GM23248 (cell line): ENCODE measurements at places on chromosomes 5 and 9.

DNA sequence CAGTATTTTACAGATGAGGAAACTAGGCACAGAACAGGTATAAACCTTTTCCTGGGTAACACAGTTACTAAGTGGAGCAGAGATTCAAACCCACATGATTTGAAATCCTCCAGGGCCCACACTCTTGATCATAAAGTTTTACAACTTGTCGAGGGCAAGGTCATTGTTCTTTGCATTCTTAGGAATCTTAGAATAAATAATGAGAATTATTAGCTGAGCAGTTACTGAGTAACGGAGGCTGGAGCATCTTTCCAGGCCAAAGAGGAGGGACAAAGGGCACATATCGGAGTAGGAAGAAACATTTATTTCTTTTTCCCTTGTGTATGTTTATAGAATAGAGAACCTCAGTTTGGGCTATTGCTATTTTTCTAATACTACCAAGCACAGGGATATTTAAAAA lies 27.1 kb upstream of the F2R start:
- peak; percentile 49 for DNase-seq

DNA sequence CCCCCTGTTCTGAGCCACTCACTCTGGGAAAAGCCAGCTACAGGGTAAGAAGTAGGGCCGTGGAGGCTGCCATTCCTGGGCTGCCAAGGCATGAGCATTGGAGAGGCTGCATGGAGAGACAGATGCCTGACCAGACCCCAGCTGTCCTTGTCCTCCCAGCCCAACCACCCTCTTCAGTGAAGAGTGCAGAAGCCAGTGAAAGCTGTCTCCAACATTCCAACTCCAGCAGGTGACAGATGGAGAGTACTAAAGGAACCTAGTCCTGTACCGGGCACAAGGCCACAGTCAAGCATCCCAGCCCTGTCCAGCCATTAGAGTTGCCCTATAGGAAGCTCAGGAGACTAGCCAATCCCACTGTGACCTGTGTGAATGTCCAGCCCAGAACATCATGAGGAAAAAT lies 165.1 kb downstream of the DIRAS2 start:
- DNase-seq: no peak

DNA sequence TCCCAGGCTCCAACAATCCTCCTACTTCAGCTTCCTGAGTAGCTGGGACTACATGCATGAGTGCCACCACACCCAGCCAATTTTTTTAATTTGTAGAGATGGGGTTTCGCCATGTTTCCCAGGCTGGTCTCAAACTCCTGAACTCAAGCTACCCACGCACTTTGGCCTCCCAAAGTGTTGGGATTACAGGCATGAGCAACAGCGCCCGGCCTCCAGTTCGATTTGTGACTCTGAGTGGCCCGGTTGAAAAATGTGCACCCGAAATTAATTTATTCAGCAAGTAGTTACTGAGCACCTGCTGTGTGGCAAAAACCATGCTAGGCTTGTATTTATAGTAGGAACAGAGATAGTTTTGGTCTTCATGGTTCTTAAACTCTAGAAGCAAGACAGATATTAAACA lies 58.3 kb downstream of the MVB12B start:
- DNase-seq: no peak

GRCh38 chr5:125499636-125500332 lies 753.3 kb upstream of the ZNF608 start:
- no peak for DNase-seq

DNA sequence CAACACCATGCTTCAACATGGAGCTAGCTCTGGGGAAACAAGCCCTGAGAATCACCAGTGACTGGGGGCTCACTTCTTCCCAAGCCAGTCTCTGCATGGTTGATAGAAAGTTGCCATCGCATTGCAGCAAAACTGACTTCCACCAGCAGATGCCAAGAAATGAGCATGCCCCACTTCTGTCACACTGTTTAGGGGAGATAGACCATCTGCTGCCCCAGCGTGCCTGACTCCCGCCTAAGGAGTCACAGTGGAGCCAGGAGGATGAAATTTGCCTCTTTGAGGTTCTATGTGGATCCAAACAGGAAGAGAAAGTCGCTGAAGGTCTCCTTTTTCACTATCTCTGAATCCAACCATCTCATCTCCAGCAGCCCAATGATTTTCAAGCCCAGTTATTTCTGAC lies 116.7 kb upstream of the SLIT3 start:
- DNase-seq: no peak

DNA sequence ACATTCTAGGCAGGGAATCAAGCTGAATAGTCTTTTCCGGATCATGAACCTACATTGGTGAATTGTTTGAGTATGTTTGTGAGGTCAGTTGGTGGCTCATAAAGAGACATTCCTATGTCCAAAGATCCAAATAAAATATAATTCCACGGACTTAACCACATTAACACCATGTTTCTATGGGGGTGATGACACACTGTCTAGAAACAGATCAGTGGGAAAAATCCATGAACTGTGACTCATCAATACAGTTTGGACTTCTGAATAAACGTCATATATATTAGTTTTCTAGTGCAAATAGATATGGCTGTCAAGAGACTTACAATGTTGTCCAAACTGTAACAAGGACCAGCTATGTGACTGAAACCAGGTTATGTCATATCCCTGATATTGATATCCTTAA lies 509.9 kb upstream of the TYRP1 start:
- DNase-seq: no peak

DNA sequence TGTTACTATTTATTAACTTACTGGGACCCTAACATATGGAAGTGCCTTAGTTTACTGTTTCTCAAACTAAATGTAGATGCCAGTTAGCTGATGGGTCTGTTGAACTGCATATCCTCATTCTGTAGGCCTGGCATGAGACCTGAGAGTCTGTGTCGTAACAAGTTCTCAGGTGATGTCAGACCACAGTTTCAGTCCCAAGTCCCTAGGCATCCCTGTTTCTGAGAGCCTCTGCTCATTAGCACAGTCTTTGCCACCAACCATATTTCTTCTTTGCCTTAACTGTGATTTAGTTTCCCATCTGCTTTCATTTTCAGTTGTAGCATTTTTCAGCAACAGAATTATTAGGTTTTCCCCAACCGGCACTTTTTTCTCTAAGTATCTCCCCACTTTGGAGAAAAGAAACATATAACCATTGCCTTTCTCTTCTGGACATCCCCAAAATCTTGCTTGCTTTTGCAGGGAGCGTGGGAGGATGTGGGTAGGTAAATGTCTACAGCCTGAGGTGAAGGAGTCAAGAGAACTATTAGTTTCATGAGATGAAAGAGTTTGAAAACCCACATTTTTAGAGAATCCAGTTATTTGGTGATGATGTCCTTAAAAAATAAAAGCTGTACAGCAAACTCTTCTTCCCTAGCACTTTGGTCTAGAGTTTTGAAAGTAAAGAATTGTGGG lies 74.6 kb downstream of the NUDT12 start:
- DNase-seq: no peak

GRCh38 chr5:141763541-141763940 lies 81.5 kb upstream of the ARAP3 start:
- DNase-seq: no peak

GRCh38 chr5:61346511-61346910 lies 14.5 kb downstream of the ZSWIM6 start:
- no peak for DNase-seq

DNA sequence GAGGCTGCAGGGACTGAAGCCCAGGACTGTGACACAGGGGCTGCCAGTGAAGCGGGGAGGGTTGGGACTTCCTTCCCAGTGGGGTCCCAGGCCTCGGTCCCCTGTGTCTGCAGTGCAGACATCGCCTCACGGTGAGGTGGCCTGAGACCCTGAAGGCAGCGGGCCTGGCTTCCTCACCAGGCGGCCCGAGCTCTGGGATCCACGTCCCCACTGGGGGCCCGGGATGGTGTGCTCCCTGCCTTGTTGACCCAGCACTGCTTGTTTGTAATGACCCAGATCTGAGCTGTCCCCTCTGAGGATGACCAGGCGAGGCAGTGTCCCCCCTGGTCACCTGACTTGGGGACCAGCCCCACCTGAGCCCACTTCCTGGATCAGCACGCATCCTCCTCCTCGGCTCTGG lies 53.1 kb downstream of the COL5A1 start:
- no peak for DNase-seq

DNA sequence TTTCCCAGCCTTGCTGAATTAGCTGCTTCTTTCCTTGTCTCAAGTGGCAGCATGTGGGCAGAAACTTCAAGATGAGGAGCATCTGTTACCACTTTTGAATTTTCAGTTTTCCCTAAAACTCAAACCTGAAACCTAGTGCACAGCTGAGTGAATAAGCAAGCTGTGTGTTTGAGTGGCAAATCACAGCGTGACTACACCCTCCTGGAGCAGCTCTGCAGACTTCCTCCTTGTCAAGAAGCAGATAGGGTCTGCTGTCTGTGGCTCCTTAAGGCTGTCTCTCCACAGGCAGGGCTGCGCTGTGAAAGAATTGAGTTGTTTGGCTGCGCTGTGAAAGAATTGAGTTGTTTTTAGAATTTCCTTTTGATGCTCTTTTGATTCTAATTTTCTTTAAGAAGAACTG lies 179.7 kb upstream of the HAPLN1 start:
- peak; percentile 16 for DNase-seq

DNA sequence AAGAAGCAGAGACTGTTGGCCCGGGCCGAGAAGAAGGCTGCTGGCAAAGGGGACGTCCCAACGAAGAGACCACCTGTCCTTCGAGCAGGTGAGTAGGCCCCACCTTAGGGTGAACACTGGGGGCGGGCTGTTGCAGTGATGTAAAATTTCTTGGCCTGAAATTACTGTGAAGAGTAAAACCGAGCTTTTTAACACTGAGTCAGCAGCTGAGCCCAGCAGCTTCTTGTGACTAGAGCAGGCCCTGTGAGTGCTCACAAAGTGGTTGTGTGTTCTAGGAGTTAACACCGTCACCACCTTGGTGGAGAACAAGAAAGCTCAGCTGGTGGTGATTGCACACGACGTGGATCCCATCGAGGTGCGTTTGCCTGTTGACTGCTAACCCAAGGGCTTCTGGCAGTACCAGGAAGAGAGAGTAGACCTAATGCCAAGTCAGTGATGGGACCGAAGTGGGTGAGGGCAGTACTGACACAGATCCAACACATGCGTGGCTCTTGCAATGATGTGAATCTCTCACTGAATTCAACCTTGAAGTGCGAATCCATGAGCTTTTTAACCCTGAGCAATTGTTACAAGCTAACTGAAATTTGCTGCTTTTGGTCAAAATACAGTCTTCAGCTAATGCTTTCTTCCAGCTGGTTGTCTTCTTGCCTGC lies 2.1 kb downstream of the RPL7A start:
- peak; percentile 56 for DNase-seq

GRCh38 chr9:91835216-91835615 lies 114.8 kb downstream of the ROR2 start:
- DNase-seq: no peak

DNA sequence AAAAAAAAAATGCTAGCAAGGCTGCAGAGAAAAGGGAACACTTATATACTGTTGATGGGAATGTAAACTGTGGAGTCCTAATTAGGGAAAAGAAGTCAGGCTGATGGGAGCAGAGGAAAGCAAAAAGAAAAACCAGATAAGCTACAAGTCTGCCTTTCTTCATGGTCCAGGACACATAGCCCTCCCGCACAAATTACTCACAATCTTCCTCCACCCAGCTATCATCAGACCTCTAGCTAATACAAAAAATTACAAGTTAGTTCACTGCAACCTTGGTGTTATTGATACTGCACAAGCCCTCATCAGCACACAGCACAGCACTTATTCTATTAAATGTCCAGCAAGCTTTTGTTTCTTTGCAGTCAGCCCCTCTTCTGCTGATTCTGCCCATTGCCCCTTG lies 186.0 kb upstream of the ADRA1B start:
- no peak for DNase-seq

- DNase-seq: no peak
Measured at GRCh38 chr9:135275163-135275562, 187.7 kb downstream of the OLFM1 start.

DNA sequence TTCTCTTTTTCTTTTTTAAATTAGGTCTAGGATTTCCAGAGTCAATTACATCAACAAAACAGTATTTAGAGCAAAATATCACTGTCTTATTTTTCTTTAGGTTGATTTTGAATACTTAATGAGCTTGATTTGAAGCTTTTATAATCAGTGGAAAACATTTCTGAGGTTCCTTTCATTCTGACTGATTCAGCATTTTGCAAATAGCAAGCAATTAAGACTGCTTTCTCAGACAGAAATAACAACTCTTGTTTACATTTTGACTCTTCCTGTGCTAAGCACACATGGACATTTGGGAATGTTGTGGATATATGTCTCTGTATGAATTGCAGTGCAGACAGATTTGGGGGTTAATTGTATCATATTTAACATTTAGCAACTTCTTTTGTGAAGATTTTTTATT lies 22.2 kb upstream of the MCCC2 start:
- DNase-seq: no peak

GRCh38 chr5:124252747-124253146 lies 493.7 kb downstream of the ZNF608 start:
- DNase-seq: no peak

- no peak for DNase-seq
Measured at GRCh38 chr5:136560126-136560525, 194.8 kb upstream of the TRPC7 start.

- DNase-seq: no peak
Measured at GRCh38 chr5:133859073-133859472, 109.4 kb downstream of the C5orf15 start.

DNA sequence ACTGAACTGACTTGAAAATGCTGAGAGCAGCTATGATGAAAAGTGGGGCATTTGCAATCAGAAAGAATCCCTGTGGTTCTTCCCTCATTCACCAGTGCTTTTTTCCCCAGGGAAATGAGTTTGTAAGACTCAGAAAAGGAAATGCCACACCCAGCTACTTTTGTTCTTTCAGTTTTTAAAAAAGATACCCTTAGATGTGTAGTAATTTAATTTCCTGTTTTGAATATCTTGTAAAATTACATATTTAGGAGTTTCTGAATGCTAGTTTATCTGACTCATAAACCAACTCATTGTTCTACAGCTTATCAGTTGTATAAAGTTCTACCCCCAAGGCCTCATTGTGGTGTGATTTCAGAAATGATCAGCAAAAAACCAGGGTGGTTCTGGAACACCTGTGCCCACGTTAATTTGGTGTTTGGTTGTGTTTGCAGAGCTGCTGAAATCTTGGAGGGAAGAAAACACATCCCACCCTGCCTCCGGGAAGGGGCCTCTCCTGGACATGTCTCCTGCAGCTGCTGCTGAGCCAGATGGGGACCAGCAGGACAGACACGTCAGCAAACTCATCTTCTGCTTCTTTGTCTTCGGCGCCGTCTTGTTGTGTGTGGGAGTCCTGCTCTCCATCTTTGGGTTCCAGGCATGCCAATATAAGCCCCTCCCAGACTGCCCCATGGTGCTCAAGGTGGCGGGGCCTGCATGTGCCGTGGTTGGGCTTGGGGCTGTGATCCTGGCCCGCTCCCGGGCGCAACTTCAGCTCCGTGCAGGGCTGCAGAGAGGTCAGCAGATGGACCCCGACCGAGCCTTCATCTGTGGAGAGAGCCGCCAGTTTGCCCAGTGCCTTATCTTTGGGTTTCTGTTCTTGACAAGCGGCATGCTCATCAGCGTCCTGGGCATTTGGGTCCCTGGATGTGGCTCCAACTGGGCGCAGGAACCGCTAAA lies 2.8 kb downstream of the TMEM171 start:
- DNase-seq: peak; percentile 97

DNA sequence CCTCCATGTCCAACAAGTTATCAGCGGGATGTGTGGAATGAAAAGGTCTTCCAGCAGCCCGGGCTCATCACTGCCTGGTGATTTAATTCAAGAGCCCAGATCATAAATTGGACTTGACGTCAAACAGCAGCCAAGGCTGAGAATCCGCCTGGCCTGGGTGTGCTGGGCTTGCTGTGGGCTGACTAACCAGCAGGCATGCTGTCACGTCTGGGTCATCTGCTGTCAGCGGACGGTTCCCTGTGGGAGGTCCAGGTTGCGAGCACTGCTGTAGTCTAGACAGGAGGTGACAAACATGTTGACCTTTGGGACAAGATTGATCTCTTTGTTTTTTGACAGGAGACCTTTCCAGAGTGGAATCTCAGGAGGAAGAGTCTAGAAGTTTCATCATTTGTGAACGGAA lies 289.7 kb downstream of the OSTF1 start:
- DNase-seq: peak; percentile 46
